ENCODE measurements at places on chromosomes 6 and 20. TPM values are rescaled to one million over a fixed set of nuclear protein-coding genes. Genes with fewer than 3 reads are reported as not detected.
A peak's percentile ranks its signal among the peaks of the same experiment; 100 is the strongest.

GRCh38 chr20:57346477-57346876 is 4.6 kb upstream of the RAE1 start:
- H3K4me1 ChIP-seq, result peaks cover 1% of the 10 kb centered on the region
- no peak overlapping the region for H3K27ac ChIP-seq
- H3K4me3 ChIP-seq, result no peak overlapping the region
- peak; percentile 83 for DNase-seq

- no peaks in the 10 kb centered on the region for H3K4me1 ChIP-seq
- no peaks in the 10 kb centered on the region for H3K36me3 ChIP-seq
- no peak for DNase-seq
- no peak overlapping the region for H3K27ac ChIP-seq
- H3K4me3 ChIP-seq, result no peak overlapping the region
Observed at GRCh38 chr20:25009218-25010145, 16.9 kb upstream of the APMAP start.

- no peak for DNase-seq
- H3K4me3 ChIP-seq, result no peak overlapping the region
- no peaks in the 10 kb centered on the region for H3K4me1 ChIP-seq
- H3K27me3 ChIP-seq, result no peaks in the 10 kb centered on the region
- no peak overlapping the region for H3K27ac ChIP-seq
Observed at GRCh38 chr6:140599916-140600315, 1225.5 kb upstream of the CITED2 start.

GRCh38 chr6:138582573-138582972 is 83.3 kb upstream of the NHSL1 start:
- H3K4me3 ChIP-seq, result no peak overlapping the region
- peaks cover 28% of the 10 kb centered on the region for H3K4me1 ChIP-seq
- no peak overlapping the region for H3K27ac ChIP-seq
- no peaks in the 10 kb centered on the region for H3K36me3 ChIP-seq
- peaks cover 6% of the 10 kb centered on the region for H3K27me3 ChIP-seq

GRCh38 chr6:32889533-32889932 is 35.5 kb downstream of the PSMB9 start:
- H3K4me3 ChIP-seq, result no peak overlapping the region
- DNase-seq, result no peak
- no peaks in the 10 kb centered on the region for H3K4me1 ChIP-seq
- H3K27me3 ChIP-seq, result no peaks in the 10 kb centered on the region
- no peaks in the 10 kb centered on the region for H3K36me3 ChIP-seq
- no peak overlapping the region for H3K27ac ChIP-seq

DNA sequence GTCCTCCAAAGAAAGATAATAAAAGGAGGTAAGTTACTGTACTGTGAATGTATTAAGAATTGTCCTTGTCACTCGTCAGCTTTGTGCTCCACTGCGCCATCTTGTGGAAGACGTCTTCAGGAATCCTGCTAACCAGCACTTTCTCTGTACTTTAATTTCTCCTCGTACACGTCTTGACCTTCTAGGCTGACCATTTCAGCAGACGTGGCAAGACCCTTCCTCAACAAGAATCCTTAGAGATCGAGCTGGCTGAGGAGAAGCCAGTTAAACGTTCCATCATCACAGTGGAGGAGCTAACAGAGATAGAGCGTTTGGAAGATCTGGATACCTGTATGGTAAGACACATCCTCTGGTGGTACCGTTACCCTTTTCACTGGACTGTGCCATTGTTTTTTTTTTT is 95.5 kb upstream of the SCGN start:
- H3K4me3 ChIP-seq, result no peak overlapping the region
- peak; percentile 87 for DNase-seq
- no peaks in the 10 kb centered on the region for H3K27me3 ChIP-seq
- no peaks in the 10 kb centered on the region for H3K36me3 ChIP-seq
- peaks cover 3% of the 10 kb centered on the region for H3K4me1 ChIP-seq

DNA sequence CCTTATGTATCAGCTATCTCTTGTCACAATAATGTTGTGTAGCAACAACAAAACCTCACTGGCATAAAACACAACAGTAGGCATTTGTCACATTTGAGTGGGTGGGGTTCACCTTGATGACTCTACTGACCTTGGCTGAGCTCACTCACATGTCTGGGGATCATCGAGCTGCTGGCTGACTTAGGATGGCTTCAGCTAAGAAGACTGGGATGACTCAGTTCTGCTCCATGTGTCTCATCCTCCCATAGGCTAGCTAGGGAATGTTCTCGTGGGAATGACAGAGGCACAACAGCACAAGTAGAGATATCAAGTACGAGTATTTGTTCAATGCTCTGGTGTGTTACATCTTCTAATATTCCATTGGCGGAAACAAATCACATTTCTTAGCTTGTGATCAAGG is 167.9 kb downstream of the PLCB1 start:
- no peaks in the 10 kb centered on the region for H3K36me3 ChIP-seq
- no peak overlapping the region for H3K4me3 ChIP-seq
- H3K27me3 ChIP-seq, result peaks cover 3% of the 10 kb centered on the region

- peaks cover 2% of the 10 kb centered on the region for H3K4me1 ChIP-seq
- peaks cover 4% of the 10 kb centered on the region for H3K27me3 ChIP-seq
- H3K27ac ChIP-seq, result no peak overlapping the region
Observed at GRCh38 chr6:14194483-14194882, 76.9 kb downstream of the CD83 start.

DNA sequence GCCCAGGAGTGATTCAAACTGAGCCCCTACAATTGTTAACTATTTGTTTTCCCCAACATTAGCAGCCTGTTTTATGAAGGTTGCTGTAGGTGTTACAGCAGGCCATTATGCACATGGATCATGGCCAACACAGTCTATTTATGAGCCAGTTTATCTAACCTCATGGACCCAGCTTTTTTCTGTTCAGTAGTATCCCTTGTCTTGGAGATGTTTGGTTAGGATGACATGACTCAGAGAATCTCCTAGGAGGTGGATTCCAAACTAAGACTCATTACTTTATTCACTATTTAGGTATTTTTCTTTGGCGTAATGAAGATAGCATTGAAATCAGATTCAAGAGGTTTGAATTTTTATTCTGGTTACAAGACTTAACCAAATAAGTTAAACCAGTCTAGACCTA is 62.8 kb upstream of the TFB1M start:
- no peaks in the 10 kb centered on the region for H3K36me3 ChIP-seq
- no peaks in the 10 kb centered on the region for H3K27me3 ChIP-seq
- H3K4me1 ChIP-seq, result no peaks in the 10 kb centered on the region
- no peak overlapping the region for H3K27ac ChIP-seq

OR2J3 gene
- total RNA-seq, result not detected

BTN1A1 gene
- not detected for total RNA-seq

CLIC5 gene
- total RNA-seq, result not detected

HRH3 gene
- 13.7 TPM for total RNA-seq
